ENCODE measurements at places on chromosomes 2 and 18.

DNA sequence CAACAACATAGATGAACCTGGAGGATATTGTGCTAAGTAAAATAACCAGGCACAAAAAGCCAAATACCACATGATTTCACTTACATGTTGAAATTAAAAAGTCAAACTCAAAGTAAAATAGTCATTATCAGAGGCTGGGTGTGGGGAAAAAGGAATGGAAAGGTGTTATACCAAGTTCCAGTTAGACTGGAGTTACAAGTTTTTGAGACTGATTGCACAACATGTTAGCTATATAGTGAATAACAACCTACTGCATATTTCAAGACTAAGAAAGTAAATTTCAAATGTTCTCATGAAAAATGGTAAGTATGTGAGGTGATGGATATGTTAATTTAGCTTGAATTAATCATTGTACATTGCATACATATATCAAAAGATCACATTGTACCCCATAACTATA, 116.8 kb upstream of the HNMT start:
- no peak overlapping the region for H3K27ac ChIP-seq
- H3K4me1 ChIP-seq = no peaks in the 10 kb centered on the region
- no peaks in the 10 kb centered on the region for H3K36me3 ChIP-seq
- H3K27me3 ChIP-seq = peaks cover 2% of the 10 kb centered on the region

DNA sequence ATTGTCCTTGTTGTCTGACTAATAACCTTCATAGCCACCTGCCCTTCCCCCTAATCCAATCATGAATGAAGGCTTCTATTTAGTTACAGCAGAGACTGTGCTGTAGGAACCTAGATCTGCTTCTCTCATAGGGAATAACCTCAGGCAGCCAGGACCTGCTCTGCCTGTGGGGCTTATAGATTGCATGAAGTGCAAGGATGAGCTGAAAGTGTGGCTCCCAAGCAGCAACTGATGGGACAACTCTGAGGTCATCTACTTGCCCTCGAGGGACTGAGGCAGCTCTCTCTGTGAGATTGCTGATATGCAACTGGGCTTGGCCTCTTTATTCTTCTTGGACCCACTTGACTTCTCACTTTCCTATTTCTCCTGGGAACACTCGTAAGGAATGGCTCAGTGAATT, 23.8 kb upstream of the SLC38A11 start:
- DNase-seq = no peak
- no peaks in the 10 kb centered on the region for H3K36me3 ChIP-seq
- no peak overlapping the region for H3K4me3 ChIP-seq
- no peak overlapping the region for H3K27ac ChIP-seq

DNA sequence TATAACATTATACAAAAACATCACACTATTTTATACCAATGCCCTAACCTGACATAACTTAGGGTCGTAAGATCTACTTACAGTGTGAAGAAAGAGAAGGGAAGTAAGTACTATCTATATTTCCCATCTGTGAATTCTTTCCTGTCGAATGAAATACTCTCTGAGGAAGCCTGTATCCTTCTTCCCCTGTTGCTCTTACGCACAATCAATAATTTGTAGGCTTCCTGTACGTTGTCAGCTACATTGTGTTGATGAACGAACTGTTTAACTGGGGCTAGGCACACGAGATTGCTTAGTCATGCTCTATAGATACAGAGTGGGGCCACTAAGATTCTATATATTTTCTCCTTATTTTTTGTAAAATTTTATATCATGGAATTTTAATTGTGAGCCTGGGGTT, 1125.0 kb upstream of the CELF4 start:
- no peaks in the 10 kb centered on the region for H3K36me3 ChIP-seq
- no peaks in the 10 kb centered on the region for H3K4me1 ChIP-seq
- no peak for DNase-seq
- H3K27me3 ChIP-seq = no peaks in the 10 kb centered on the region

DNA sequence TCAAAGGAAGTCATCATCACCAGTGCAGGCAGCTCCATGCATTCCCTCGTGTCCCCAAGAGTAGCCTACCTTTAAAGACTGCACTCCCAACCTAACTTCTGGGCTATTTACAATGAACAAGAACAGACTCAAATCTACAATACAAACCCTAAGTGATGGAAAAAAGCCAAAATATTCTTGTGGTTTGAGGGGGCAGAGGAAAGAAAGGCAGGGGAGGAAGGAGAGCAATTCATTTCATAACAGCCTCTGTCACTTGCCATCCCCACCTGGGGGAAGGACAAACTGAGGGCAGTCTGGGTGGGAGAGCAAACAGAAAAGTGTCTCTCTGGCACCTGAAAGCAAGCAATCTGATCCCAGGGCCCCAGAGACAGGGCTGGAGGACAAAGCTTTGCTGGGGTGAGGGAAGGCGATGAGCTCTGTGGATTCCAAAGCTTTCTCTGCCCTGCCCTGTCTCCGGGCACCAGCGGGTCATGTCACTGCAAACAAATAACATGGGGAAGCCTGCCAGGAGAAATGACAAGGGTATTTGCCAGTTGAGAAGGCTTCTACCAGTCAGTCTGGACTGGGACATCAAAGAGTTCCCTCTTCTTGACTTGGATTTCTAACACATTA, 528.0 kb upstream of the TNP1 start:
- H3K27ac ChIP-seq = no peak overlapping the region
- peaks cover 3% of the 10 kb centered on the region for H3K27me3 ChIP-seq
- no peaks in the 10 kb centered on the region for H3K36me3 ChIP-seq

GRCh38 chr2:208010506-208010905, 14.8 kb downstream of the PLEKHM3 start:
- H3K27me3 ChIP-seq = no peaks in the 10 kb centered on the region
- peaks cover 9% of the 10 kb centered on the region for H3K4me1 ChIP-seq
- no peaks in the 10 kb centered on the region for H3K36me3 ChIP-seq
- no peak overlapping the region for H3K4me3 ChIP-seq

- no peaks in the 10 kb centered on the region for H3K36me3 ChIP-seq
- peaks cover 8% of the 10 kb centered on the region for H3K27me3 ChIP-seq
- H3K4me1 ChIP-seq = no peaks in the 10 kb centered on the region
- no peak for DNase-seq
Observed at GRCh38 chr2:108266218-108266617, 22.5 kb upstream of the SULT1C2 start.

Data from activated T-helper 1 cell treated with anti-CD3 and anti-CD28 coated beads, Interleukin-12 subunit alpha, Interleukin-12 subunit beta, Interleukin-2, Interleukin-4 antibody, amounts not matched to agents 30 ng/mL and 10 ng/mL and 1 ng/mL, durations not matched to agents 14 hours and 24 hours and 36 hours (primary cell).